ENCODE measurements at places on chromosomes 13 and 19.

DNA sequence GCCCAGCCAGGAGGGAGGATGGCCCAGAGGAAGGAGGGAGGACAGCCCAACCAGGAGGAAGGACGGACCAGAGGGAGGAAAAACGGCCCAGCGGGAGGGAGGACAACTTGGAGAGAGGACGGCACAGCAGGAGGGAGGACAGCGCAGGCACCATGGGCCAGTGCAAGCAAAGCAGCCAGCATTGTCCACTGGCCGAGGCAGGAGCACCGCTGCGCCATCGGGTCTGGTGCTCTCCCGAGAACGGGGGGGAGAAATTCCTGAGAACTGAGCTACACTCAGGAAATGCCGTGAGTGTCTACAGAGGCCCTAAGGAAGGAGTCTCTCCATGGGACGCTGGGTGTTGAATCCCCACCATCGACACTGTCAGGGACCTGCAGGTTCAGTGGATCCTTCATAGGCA, 38.5 kb upstream of the SOX1 start:
- no peak for DNase-seq

DNA sequence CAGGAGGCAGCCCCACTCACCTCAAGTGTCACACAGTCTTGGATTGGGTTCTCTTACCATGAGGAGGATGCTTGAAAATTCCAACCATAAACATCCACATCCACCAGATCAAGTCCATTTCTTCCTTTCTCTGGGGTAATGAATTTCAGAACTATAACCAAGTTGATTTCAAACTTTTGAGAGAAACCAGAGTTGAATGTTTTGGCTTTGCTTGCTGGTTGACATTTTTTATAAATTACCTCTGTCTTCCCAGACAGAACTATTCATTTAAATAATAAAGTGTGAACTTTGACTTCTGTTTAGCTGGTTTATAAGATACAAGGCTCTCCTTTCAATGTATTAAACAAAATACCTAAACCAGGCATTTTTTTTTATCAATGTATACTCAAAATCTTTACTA, 550.7 kb downstream of the KCTD12 start:
- no peak for DNase-seq

DNA sequence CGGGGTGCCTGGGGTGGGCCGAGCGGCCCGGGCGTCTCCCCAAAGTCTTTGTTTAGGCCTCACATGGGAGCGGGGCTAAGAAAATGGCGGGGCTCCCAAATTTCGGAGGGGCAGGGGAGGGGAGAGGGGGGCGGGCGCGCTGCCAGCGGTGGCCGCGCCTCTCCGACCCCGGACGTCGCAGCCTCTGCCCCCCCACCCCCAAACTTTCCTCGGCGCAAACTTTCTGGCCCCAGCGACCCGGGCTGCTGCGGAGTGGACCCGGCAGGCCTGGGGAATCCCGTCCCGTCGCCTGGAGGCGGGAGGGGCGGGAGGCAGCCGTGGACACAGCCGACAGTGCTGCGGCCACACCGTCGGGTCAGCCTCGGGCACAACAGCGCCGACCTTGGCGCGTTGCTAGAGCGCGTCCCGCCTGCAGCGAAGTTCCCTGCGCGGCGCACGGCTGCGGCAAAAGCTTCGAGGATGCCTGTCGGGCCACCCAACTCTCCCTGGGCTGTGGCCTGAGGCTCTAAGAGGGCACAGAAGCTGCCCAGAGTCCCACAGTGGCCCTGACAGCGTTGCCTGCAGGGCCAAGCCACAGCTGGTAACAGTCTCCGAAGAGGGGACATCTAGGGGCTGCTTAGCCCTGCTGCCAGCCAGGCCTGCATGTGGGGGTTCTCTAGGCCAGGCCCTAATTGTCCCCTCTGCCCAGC, 1.3 kb downstream of the NFIX start:
- DNase-seq, result no peak

DNA sequence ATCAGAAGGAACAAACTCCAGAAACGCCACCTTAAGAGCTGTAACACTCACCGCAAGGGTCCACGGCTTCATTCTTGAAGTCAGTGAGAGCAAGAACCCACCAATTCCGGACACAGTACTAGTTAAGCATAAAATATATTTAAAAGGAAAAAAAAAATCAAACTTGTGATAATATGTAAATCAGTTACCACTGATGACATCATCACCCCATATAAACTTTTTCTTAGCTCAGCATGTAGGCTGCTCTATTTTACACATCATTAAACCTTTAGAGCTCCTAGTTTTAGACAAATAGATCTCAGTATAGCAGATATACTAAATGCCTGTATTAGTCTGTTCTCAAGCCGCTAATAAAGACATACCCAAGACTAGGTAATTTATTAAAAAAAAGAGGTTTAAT, 668.1 kb downstream of the PCDH9 start:
- no peak for DNase-seq

DNA sequence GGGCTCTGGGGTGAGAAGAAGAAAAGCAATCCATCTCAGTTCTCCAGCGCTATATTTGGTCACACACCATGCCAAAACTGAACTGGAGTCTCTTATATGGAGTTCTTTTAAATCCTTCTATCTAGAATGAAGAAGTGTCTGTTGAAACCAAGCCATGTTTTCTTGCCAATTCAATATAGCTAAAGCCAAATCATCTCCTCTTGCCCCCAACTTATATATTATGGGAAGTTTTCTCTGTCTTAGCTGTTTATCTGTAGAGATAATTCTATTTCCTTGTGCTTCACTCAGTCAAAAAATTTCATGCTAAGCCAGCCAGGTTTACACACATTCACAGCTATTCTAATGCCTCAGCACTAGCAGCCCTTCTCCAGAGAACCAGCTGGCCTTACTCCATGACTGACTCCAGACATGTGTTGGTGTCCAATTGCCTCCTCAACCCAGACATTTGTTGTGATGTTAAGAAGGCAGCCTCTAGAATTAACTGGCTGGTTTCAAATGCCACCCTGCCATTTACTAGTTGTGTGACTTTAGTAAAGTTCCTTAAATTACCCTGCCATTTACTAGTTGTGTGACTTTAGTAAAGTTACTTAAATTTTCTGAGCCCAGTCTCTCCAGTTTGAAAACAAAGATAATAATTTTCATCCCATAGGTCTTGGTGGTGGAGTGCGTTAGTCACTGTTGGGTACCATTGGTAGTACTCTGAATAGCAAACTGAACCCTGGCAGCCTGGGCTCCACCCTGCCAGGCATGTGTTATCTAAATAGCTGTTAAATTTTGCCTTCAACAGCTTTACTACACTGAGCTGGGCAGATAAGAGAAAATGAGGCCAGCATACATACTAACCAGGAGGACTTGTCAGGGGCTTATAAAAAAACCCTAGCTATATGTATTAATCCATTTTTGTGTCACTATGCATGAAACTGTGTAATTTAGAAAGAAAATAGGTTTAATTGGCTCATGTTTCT, 525.1 kb downstream of the LMO7 start:
- no peak for DNase-seq

GRCh38 chr13:94758436-94758960, 46.2 kb upstream of the SOX21 start:
- no peak for DNase-seq

DNA sequence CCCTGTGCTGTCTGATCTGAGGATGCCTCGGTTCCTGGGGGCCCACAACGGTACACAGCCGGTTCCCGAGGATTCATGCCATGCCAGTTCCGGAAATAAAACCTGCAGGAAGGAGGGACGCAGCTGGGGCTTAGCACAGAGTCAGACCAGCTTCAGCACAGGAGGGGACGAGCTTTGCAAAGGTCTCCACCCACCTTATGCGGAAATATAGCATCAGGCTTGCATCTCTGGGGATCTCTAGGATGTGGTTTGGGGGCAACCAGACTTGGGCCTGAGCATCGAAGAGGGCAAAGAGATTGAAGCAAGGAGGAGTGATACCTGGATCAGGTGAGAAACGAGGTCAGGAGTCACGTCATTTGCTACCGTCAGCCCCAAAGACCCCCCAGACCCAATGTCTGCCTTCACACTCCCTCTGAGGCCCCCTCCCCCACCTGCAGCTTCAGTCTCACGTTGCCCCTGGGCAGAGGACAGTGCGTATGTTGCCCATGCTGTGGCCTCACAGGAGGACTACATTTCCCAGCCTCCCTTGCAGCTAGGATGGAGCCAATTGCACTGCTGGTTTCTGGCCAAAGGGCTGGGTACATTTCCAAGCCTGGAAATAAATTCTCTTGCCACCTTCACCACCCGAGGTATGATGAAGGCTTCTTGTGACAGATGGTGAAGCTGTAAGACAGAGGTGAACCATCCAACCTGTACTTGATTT, 12.1 kb downstream of the TYK2 start:
- no peak for DNase-seq

- no peak for DNase-seq
Observed at GRCh38 chr13:59201841-59202240, 961.9 kb downstream of the DIAPH3 start.
